ENCODE measurements at places on chromosomes 1 and 21.

DNA sequence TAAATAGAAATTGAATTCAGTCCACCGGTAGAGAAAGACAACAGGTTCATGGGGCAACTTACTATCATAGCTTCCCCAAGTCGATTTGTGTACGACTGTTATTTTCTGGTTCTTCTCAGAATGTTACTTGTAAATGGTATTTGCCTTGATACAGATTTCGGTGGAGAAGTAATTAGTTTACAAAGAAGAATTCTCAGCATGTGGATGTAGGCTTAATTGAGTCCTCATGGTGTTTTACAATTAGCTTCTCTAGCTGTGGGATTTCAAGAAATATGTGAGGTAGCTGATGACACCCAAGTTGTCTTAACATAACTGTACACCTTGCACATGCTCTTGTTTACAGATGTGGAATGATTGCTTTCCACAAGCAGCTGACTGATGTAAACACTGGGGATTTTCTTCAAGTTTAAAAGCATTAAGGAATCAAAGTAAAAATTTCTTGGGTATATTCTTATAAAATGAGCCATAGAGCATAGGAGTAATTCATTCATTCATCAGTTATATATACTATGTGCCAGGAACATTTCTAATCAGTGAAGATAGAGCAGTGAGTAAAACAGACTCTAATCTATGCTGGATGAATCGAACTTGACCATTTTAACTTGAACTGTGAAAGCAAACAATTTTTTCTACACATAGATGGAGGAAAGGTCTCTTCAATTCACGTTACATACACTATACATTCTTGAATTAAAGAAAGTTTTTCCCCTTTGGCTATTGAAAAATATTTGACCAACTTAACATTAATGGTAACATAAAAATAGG lies 1.4 kb downstream of the MACO1 start:
- DNase-seq, result no peak

- DNase-seq, result no peak
Measured at GRCh38 chr1:8891401-8891800, 12.9 kb upstream of the ENO1 start.

DNA sequence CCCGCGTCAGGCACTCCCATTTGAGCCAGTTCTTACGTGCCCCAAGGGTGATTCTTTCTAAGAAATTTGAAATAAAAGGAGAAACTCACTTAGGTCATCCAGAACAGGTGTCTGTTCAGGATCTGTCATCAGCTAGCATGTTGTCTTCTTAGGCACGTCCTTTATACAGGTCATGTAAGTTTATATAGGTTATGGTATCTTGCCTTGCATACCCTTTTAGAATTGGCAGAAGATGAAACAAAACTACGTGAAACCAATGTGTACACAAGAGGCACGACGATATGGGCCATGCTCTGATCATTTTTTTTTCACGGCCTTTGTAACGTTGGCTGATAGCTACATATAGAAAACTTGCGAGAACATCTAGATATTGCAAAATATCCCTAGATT lies 579 bp upstream of the GTF2B start:
- DNase-seq, result no peak

GRCh38 chr1:45033356-45033755 lies 21.3 kb downstream of the UROD start:
- no peak for DNase-seq

DNA sequence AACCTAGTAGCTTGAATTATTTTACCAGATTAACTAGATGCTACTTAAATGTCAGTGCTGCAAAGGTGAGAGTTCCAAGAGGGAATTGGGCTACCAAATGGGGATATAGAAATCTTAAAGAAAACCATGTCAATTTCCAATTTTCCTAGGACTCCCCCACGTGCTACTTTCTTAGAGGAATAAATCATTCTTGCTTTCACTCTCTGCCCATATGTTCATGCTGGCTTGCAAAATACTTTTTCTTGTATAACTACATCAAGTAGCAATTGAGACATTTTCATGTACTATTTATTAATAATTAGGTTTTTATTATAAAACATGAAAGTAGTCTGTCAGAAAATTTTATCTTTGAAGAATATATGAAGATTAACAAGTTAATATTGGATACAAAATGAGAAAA lies 11.8 kb downstream of the KCNK2 start:
- DNase-seq, result no peak

- DNase-seq, result no peak
Measured at GRCh38 chr1:13618483-13618882, 34.9 kb downstream of the PDPN start.

GRCh38 chr1:178518894-178519293 lies 6.0 kb downstream of the TEX35 start:
- DNase-seq, result no peak

DNA sequence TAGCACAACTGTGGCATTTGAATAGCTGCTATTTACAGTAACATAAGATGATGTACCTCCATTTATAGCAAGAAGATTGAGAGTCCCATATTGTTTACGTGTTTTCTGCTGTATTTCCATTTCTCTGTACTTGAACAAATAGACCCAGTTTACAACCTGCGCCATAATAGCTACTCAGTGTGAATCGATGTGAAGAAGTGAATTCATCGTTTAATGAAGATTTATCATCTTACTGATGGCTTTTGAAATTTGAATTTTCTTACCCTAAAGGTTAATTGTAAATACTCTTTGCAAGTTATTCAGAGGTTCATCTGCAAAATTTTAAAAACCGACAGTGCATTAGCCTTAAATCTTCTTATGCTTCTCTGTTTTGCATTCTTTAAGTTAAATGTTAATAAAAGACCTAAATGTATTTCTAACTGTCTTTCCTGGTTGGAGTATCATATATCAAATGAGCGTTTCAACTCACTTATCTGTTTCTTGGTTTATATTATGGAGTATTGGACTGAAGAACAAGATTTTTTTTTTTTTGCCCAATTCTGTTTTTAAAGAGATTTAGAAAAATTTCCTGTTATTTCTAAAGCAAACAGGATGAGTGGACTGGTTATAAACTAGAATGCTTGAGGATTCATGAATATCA lies 2.2 kb downstream of the MACO1 start:
- DNase-seq, result no peak

GRCh38 chr1:147834181-147834580 lies 68.4 kb upstream of the GJA8 start:
- DNase-seq, result no peak

GRCh38 chr21:20971296-20971921 lies 26.8 kb upstream of the NCAM2 start:
- no peak for DNase-seq

GRCh38 chr21:25330266-25330665 lies 277.0 kb downstream of the MRPL39 start:
- no peak for DNase-seq

DNA sequence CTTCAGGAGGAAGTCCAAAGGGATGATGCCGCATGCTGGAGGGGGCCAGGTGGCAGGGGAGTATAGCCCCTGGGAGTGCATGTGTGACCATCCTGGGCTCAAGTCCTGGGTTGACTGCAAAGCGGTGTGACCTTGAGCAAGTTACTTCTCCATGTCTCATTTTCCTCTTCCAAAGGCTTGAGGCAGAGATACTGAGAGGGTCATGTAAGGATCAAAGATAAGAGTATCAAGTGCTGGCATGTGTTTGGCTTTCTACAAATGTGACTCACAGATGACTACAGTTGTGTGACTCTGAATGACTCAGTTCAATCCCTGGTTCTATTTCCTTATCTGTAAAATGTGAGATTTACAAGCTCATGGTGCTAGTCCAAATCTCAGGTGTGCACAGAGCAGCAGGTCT lies 26.1 kb downstream of the PROK1 start:
- no peak for DNase-seq

GRCh38 chr1:29237129-29237821 lies 953 bp downstream of the PTPRU start:
- no peak for DNase-seq

GRCh38 chr1:114638910-114639309 lies 30.9 kb downstream of the DENND2C start:
- no peak for DNase-seq

- no peak for DNase-seq
Measured at GRCh38 chr1:187294421-187295201, 465.9 kb downstream of the PLA2G4A start.

- peak; percentile 30 for DNase-seq
Measured at GRCh38 chr1:204493145-204493983, 1.2 kb downstream of the PIK3C2B start.

DNA sequence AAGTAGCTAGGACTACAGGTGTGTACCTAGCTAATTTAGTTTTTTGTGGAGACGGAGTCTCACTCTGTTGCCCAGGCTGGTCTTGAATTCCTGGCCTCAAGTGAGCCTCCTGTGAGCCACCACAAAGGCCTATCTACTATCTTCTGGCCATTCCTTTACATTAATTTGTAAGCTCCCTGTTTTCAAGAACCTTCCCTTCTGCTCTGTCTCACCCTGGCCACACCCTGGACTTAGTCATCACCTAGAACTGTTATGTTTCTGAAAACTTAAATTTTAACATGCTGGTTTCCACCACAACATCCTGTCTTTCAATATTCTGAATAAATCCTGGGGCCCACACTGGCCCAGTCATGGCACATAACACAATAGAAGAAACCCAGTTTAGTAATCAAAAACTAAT lies 4.9 kb upstream of the B4GALT3 start:
- DNase-seq, result no peak

- no peak for DNase-seq
Measured at GRCh38 chr1:226602186-226603021, 53.8 kb downstream of the STUM start.

DNA sequence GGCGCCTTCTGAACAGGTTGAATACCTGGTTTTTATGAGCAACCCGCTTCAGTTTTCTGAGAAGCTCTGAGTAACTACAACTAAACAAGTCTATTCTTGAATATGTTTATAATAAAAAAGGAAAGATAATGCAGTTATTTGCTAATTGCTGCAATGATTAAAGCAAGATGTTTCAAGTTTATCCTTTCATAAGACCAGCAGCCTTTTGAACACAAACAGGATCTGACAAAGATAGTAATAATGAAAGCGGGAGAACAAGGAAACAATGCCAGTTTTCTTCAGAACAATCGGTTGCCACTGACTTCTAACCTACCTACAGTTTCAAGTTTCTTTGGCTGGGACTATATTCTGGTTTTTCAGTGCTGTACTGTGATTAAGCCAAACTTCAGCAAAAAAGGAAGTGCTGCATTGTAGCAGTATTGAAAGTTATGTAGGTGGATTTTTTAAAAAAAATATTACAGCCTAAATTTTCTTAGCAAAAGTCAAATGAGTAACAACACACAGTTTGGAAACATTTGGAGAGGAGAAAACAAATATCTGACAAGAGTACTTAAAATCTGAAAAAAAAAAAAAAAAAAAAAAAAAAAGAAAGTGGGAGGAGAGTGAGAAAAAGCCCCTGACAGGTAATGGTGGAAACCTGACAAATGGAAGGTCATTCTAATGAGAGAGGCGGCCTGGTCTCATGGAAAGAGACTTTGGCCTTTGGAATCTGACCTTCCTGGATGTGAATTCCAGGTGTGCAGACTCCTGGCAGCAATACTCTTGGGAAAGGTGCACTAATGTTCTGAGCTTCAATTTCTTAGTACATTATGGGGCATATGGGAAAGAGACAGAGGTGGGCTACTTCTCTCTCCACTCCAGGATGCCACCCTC lies 11.4 kb downstream of the KCNJ15 start:
- no peak for DNase-seq

DNA sequence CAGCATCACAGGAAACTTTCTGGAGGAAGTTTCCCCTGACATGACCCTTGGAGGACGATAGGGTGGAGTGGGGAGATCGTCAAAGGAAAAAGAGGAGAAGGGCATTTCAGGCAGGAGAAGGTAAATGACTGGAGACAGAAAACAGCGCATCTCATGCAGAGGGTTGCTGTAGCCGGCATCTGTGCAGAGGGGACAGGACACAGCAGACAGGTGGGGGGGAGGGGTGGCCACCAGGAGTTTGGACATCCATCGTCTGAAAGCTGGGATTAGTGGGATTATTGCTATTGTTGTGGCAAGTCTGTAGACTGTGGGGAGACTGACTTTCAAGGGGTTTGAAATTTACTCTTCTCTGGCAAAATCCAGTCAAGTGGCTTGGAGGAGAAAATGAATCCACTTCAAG lies 463.9 kb downstream of the OMA1 start:
- no peak for DNase-seq

GRCh38 chr1:12397462-12398450 lies 167.9 kb downstream of the VPS13D start:
- no peak for DNase-seq

GRCh38 chr1:185632659-185633423 lies 101.3 kb upstream of the HMCN1 start:
- DNase-seq, result no peak

GRCh38 chr1:236753516-236753915 lies 41.6 kb upstream of the MTR start:
- DNase-seq, result no peak

GRCh38 chr1:101220906-101221305 lies 15.9 kb upstream of the S1PR1 start:
- DNase-seq, result no peak

DNA sequence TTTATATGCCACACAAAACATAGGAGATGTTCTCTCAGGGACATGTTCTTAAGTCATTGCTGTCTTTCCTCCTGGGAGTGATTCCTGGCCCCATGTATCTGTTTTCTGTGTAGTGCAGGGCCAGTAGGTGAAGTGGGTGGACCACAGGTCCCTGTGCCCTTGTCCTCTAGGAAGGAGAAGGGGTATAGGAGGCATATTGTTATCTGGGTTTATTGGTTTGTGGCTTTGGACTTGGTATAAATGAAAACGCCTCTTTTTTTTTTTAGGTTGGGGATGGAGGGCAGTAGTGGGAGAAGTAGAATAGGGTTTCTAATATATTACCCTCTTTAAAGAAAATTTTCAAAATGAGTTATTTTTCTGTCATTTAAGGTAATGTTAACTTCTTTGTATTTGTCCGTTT lies 29.4 kb downstream of the DYRK1A start:
- DNase-seq, result no peak

GRCh38 chr1:200891774-200892157 lies 2.9 kb upstream of the INAVA start:
- DNase-seq, result no peak

- no peak for DNase-seq
Measured at GRCh38 chr1:205770618-205771017, 4.7 kb downstream of the RAB29 start.

GRCh38 chr1:221200464-221200863 lies 321.2 kb downstream of the HLX start:
- DNase-seq, result no peak

- no peak for DNase-seq
Measured at GRCh38 chr1:23456226-23456625, 27.8 kb downstream of the ASAP3 start.

Data from NCI-H2107 (cell line).